Stimulated activated CD8-positive, alpha-beta memory T cell treated with anti-CD3 and anti-CD28 coated beads, Interleukin-15, amount 100 ng/mL, for 4 hours (primary cell): ENCODE measurements at places on chromosomes 16 and 17.

- no peak for DNase-seq
These were observed 16.6 kb upstream of the CBX8 start for GRCh38 chr17:79813297-79814126.

DNA sequence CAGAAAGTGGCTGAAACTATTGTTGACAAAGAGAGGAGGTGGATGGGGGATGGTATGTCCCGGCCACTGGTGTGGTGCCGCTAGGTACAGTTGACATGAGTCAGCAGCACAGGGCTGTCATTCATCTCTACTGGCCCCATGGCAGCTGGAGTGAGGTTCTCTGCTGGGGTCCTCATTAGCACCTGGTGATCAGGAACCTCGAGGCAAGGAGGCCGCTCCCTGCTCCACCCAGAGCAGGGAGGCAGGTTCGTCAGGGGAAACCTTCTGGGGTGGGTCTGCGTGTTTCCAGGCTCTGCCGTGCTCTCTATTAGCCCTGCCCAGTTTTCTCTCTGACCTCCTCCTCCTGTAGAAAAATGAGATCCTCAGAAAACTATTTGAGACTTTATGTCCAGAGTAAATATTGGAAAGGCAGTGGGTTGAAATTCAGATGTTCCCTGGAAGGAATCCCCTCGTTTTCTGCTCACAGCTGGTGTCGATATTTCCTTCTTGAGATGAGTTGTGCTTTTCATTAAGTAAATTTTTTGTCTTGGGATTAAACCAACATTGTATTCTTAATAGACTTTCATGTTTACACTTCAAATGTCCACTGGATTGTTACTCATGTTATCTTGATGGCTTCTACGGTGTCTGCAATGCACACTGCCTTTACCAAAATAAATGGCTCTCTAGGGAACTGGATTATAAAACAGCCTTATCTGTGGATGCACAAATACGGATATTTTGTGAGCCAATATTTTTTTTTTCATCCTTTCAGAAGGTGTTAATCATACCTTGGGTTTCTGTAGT lies 7.1 kb downstream of the NTN1 start:
- DNase-seq: no peak

DNA sequence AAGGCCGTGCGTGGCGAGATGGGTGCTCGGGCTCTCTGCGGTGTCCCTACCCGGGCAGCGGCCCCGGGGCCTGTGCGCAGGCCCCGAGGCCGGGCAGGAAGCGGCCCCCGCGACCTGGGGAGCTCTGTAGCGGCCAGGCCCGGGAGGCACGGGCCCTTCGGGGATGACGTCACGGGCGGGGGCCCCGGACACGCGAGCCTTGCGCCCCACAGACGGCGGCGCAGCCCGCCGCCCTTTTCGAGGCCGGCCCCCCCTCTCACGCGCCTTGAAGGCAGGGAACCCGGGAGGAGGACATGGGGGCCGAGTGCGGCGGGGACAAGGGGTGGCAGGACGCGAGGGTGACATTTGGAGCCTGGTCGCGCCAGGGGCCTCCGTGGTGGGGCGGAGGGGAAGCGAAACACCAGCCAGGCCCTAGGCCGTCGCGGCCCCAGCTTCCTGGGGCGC lies 1.1 kb downstream of the RAI1 start:
- peak; percentile 17 for DNase-seq

- no peak for DNase-seq
These were observed 47.2 kb upstream of the ICAM2 start for GRCh38 chr17:64067657-64068056.

GRCh38 chr17:10096596-10096995 lies 101.8 kb downstream of the GAS7 start:
- DNase-seq: no peak

GRCh38 chr17:76485569-76485968 lies 15.7 kb downstream of the RHBDF2 start:
- DNase-seq: no peak

DNA sequence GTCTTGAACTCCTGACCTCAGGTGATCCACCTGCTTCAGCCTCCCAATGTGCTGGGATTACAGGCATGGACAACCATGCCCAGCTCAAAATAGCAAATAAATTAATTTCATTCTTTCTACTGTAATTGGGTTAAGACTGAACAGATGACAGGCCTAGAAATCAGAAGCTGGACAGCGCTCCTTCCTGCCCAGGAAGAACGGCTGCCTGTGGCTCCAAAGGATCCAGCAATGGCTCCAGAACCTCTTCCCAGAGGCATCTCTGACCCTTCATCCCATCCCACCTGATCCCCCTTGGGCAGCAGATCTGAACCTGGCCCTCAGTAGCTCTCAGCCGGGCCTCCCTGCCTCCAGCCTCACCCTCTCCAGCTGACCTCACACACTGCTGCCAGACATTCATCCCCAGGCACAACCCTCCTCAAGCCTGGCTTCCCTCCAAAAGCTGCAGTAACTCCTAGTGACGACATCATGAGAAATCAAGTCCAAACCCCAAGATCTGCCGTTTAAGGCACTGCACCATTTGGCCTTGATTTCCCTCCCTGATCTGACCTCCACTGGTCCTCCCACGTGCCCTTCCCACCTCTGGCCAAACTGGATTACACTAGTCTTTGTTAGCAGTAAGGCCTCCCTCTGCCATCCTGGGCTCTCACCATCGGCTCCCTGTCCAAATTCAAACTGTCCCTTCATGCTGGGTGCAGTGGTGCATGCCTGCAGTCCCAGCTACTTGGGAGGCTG lies 3.1 kb upstream of the MIF4GD start:
- DNase-seq: no peak

- no peak for DNase-seq
These were observed 18.0 kb upstream of the SLC16A5 start for GRCh38 chr17:75069783-75070182.

- DNase-seq: no peak
These were observed 16.0 kb downstream of the CREBBP start for GRCh38 chr16:3864562-3864961.

- DNase-seq: no peak
These were observed 899.0 kb downstream of the KCNJ2 start for GRCh38 chr17:71068408-71068750.

DNA sequence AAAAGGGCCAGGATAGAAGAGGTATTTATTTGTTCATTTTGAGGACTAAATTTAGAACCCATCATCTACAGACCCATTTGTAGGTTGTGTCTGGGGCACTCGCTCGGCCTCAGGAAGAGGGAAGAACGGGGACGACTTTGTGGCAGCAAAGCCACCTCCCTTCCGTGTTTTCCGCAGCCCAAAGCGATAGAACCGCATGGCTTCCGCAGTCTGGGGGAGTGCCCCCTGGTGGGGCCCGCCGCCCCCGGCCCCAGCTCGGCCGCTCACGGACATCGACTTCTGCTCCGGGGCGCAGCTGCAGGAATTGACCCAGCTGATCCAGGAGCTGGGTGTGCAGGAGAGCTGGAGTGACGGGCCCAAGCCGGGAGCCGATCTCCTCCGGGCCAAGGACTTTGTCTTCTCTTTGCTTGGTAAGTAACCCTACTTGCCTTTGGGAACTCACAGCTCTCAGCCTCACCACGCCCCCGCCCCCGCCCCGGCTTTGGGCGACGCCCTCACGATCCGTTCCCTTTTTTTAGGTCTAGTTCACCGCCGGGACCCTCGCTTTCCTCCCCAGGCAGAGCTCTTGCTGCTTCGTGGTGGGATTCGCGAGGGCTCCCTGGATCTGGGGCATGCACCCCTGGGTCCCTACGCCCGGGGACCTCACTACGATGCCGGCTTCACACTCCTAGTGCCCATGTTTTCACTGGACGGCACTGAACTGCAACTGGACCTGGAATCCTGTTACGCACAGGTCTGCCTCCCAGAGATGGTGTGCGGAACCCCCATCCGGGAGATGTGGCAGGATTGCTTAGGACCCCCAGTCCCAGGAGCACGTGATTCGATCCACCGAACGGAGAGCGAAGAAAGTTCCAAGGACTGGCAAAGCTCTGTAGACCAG lies 681 bp downstream of the TMEM102 start:
- DNase-seq: peak; percentile 38

GRCh38 chr17:77371117-77371887 lies 230.5 kb downstream of the SEC14L1 start:
- DNase-seq: no peak
